ENCODE measurements at places on chromosomes 5 and 9.

- H3K4me3 ChIP-seq: no peak overlapping the region
- no peaks in the 10 kb centered on the region for H3K36me3 ChIP-seq
- no peaks in the 10 kb centered on the region for H3K4me1 ChIP-seq
- H3K27me3 ChIP-seq: no peaks in the 10 kb centered on the region
- no peak for DNase-seq
These were observed 337.1 kb downstream of the GADD45G start for GRCh38 chr9:89941875-89942274.

DNA sequence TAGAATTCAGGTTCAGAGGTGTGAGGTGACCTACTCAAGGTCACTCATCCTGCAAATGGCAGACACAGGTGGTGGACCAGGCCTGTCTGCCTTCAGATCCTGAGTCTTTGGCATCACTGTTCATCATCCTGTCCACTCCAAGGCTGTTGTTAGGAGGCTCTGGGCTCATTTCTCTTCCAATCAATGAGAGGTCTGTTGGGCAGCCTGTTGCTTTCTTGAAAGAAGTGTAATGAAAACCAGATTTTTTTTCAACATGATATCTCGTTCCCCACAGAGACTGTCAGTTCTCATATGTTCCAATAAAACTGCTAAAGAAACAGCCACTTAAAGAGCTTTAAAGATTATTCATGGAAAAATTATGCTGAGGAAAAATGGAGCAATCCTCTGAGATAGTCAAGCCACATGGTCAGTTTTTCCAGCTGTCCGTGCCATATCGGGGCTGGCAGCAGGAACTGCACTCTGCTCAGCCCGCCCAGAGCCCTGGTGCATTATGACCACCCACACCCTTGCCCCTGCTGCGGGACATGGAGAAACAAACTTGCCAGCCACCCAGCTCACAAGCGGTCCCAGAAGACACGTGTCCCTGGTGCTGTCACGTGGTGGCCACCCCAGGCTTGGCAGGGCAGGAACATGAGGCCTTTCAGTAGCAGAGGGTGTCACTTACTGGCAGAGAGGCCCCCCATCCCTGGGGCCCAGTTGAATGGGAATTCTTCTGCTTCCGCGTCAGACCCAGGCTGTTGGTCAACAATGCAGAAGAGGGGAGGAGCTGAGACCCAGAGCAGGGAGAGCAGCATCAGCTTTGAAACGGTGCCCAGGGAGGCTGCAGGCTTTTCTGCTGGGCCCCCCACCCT, 63.7 kb upstream of the ANGPTL2 start:
- peak overlapping the region; percentile 93 for H3K27ac ChIP-seq
- peak; percentile 82 for DNase-seq
- no peaks in the 10 kb centered on the region for H3K27me3 ChIP-seq
- H3K36me3 ChIP-seq: no peaks in the 10 kb centered on the region

- no peaks in the 10 kb centered on the region for H3K36me3 ChIP-seq
- no peak overlapping the region for H3K27ac ChIP-seq
- H3K4me1 ChIP-seq: no peaks in the 10 kb centered on the region
- no peak overlapping the region for H3K4me3 ChIP-seq
These were observed 1157.9 kb downstream of the TAF11L14 start for GRCh38 chr5:18792145-18792544.

DNA sequence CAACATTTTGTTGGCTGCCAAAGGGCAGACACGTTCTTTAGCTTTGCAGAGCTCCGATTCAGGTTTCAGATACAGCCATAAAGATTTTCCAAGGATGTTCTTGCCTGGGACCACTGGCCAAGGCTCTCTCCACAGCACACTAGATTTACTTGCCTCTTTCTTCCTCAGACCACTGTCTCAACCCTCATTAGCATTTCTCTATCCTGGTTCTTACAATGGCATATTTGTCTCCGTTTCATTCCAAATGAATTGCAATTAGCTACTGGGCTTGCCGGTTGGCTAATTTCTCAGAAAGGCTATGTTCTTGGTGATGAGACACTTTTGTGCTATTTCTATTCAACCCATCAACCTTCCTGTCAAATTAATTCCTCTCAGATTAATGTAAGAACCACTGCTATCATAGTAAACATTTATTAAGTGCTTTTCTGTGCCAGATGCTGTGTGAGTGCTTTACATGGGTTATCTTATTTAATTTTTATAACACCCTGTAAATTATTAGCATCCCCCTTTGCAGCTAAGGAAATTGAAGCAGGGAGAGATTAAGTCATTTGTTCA, 118.4 kb upstream of the NR3C1 start:
- H3K27ac ChIP-seq: no peak overlapping the region
- no peaks in the 10 kb centered on the region for H3K4me1 ChIP-seq
- no peak overlapping the region for H3K4me3 ChIP-seq
- no peaks in the 10 kb centered on the region for H3K36me3 ChIP-seq
- no peaks in the 10 kb centered on the region for H3K27me3 ChIP-seq
- DNase-seq: no peak

DNA sequence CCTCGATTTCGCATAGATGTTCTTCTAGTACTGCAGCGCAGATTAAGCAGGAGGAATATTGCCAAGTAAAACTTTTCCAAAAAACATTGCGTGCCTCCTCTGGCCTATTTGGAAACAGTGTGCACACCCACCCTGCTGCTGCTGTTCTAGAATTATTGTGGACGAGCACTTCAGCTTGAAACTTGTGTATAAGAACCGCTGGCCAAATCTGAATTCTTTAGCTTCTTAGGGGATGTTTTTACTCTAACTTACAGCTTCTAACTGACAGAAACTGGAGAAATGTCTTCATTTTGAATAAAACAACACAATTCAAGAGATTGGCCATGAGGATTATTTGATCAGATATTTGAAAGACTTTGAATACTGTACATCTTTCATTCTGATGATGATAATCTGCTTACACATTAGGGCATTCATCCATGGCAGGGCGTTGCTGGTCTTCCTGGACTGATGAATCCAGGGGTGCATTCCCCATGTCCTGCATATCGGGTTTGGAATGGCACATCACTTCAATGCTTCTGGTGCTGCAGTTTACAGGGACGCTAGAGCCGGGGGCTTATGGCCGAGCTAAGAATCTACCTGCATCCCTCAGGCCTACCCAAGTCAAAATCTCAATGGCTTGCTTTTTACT, 6.5 kb downstream of the ADAMTS16 start:
- no peak overlapping the region for H3K27ac ChIP-seq
- no peak for DNase-seq
- H3K4me3 ChIP-seq: no peak overlapping the region
- H3K27me3 ChIP-seq: no peaks in the 10 kb centered on the region
- no peaks in the 10 kb centered on the region for H3K4me1 ChIP-seq
- no peaks in the 10 kb centered on the region for H3K36me3 ChIP-seq

GRCh38 chr9:21505425-21506179, 23.5 kb upstream of the IFNE start:
- no peaks in the 10 kb centered on the region for H3K36me3 ChIP-seq
- H3K4me1 ChIP-seq: no peaks in the 10 kb centered on the region
- no peak overlapping the region for H3K27ac ChIP-seq
- DNase-seq: no peak
- no peak overlapping the region for H3K4me3 ChIP-seq

- H3K27me3 ChIP-seq: no peaks in the 10 kb centered on the region
- no peaks in the 10 kb centered on the region for H3K4me1 ChIP-seq
- H3K36me3 ChIP-seq: no peaks in the 10 kb centered on the region
- no peak overlapping the region for H3K27ac ChIP-seq
- H3K4me3 ChIP-seq: no peak overlapping the region
These were observed 69.0 kb upstream of the FAM169A start for GRCh38 chr5:74934949-74935751.

GRCh38 chr5:172550096-172550765, 90.8 kb upstream of the NEURL1B start:
- no peak for DNase-seq
- H3K36me3 ChIP-seq: no peaks in the 10 kb centered on the region
- no peak overlapping the region for H3K27ac ChIP-seq
- no peaks in the 10 kb centered on the region for H3K4me1 ChIP-seq
- H3K27me3 ChIP-seq: no peaks in the 10 kb centered on the region
- H3K4me3 ChIP-seq: no peak overlapping the region

DNA sequence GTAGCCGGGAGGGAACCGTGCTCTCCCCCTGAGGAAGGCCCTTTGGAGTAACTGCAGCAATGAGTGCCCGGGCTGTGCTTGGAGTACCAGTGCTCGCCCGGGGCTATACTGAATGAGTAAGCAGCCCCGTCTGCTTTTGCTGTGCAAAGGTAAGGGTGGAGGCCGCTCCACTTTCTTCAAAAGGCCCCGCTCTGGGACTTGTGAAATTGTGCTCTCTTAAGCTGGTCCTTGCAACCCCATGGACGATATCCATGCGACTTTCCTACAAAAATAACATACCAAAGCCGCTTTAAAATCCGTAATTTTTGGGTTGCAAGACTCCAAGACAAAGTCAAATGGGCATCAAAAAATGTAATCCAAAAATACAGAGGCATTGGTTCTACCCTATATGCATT, 578 bp upstream of the TNFAIP8 start:
- H3K4me1 ChIP-seq: peaks cover 31% of the 10 kb centered on the region
- DNase-seq: no peak
- no peaks in the 10 kb centered on the region for H3K27me3 ChIP-seq
- H3K36me3 ChIP-seq: no peaks in the 10 kb centered on the region

GRCh38 chr9:70110194-70111041, 66.8 kb downstream of the MAMDC2 start:
- H3K27me3 ChIP-seq: no peaks in the 10 kb centered on the region
- H3K4me1 ChIP-seq: peaks cover 23% of the 10 kb centered on the region
- no peak for DNase-seq
- no peak overlapping the region for H3K4me3 ChIP-seq

- peaks cover 46% of the 10 kb centered on the region for H3K4me1 ChIP-seq
- DNase-seq: peak; percentile 84
- H3K27me3 ChIP-seq: no peaks in the 10 kb centered on the region
- H3K27ac ChIP-seq: peak overlapping the region; percentile 67
These were observed 69.1 kb downstream of the ADAMTS2 start for GRCh38 chr5:179275941-179276837.

- no peaks in the 10 kb centered on the region for H3K27me3 ChIP-seq
- DNase-seq: no peak
- no peak overlapping the region for H3K4me3 ChIP-seq
- peaks cover 5% of the 10 kb centered on the region for H3K4me1 ChIP-seq
- H3K27ac ChIP-seq: no peak overlapping the region
- H3K36me3 ChIP-seq: no peaks in the 10 kb centered on the region
These were observed 27.0 kb upstream of the PRRC2B start for GRCh38 chr9:131366761-131367401.

All from tibial nerve (tissue), 4 donors.